RKO (cell line): ENCODE measurements at places on chromosomes 7 and 10.

DNA sequence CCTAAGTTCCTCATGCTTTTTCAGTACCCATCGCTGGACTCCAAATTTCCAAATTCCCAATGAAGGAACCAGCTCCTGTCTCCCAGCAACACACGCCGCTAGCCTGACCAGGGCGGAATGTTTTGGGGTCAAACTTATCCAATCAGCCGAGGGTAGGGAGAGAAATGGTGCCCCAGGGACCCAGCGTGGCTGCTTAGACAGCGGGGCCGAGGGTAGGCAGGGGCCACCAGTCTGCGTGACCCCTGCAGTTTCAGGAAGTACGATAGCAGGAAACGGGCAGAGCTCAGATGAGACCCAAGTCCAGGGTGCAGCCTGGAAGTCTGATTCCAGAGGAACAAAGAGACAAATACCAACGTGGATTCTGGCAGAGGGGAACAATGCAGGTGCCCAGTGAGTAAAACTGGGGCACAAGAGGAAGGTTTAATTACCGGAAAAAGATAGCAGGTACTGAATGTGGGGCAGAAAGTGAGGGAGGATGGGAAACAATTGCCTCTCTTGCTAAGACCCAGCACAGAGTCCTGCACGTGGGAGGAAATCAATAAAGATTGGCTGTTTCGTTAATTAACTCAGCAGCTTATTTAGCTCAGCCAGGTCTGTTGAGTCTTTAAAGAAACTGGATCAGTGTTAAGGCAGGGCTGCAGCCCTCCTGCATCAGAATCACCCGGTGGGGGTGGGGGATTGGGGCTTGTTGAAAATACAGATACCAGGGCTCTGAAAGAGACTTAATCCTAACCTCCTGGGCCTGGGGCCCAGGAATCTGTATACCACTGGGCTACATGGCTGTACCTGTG, 50.4 kb upstream of the NFE2L3 start:
- DNase-seq: no peak

DNA sequence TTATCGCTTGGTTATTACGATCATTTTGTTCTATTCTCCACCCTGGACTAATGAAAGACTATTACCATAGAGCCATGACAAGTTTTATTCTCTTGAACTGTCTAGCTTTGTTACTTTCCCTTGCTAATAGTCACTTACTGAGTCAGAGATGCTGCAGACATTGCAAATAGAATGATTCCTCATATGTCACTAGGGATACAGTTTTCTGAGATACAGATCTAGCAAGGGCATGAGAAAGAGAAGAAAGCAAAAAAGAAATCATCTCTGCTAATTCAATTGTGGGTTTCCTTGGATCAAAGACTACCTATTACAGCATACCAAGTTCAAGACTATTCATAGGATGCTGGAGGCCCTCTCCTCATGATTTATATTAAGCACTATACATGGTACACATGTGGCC, 204.3 kb downstream of the MBL2 start:
- DNase-seq: no peak

- no peak for DNase-seq
Observed at GRCh38 chr7:4745971-4746919, 29.2 kb upstream of the AP5Z1 start.

DNA sequence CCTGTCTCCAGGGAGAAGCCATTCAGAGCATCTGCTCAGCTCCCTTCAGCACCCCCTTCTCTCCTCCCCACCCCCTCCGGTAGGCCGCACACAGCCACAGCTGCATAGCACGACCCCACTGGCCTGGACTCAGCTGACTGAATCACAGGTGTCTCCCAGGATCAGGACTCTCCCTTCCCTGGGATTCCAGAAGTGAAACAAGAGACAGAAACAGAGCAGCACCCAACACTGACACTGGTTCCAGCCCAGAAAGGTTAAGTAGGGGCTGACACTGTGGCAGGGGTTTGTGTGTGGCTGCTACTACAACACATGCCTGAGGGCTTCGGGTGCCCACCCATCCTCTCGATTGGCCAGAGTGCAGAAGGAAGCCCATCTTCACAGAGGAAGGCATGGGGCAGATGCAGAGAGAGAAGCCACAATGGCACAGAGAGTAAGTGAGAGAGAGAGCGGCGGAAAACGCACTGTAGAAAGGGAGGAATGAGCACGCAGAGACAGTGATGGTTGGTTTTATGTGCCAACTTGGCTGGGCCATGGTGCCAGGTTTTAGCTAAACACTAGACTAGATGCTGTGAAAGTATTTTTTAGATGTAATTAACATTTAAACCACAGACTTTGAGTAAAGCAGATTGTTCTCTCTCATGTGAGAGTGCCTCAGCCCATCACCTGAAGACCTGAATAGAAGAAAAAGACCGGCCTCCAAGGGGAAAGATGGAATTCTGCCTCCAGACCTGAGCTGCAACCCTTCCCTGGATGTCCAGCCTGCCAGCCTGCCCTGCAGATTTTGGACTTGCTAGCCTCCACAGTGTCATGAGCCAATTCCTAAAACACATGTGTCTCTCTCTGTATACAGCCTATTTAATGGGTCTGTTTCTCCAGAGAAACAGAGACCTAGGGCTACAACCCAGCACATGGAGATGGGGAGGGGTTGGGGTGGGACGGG, 107.5 kb downstream of the GRB10 start:
- DNase-seq: no peak

DNA sequence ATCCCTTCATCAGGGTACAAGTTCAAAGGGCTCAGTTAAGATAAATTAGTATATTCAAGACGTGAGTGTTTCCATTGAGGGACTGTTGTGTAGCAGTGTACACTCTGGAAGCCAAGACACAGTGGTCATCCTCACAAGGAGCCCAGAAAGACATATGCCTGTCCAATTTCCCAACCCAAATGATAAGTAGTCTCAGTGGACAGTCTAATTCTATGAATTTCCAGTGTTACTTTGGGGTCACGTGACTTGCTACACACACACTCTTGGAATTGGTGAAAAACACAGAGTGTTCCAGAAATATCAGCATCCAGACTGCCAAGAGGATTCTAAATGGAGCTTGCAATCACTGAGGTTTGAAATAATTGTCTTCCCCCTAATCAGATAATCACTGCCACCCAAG, 365.1 kb downstream of the WDR11 start:
- DNase-seq: no peak

DNA sequence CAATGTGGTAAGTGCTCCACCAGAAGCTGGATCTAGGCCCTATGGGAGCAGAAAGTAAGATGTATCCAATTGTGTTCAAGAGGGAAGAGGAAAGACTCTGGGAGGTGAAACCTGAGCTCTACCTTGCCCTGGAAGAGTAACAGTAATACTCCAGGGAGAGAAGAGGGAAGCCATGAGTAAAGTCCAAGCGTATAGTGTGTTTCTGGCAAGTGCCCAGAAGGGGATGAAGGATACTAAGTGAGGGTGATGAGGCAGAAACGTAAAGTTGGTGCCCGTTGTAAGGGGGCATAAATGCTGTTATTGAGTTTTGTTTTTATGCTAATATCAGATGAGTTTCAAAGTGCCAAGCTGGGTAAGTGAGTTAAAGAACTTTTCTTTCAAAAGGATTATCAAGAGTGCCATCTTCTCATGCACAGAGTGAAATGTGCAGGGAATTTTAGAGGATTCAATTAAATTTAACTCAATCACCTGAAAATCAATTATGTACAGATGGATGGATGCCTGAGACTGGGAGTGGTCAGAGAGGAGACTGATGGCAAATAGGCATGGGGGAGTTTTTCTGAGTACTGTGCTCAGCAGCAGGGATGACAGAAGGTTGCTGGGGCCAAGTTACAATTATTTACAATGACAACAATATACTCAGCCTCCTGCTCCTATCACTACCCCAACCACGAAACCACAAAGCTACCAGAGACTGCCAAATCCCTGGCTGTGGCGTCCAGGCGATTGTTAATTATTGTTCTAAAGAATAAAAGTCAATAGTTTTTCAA, 123.3 kb upstream of the LAMB4 start:
- no peak for DNase-seq

GRCh38 chr7:16773326-16773725, 19.8 kb downstream of the TSPAN13 start:
- DNase-seq: no peak

- DNase-seq: no peak
Observed at GRCh38 chr7:64599359-64599758, 36.5 kb upstream of the ZNF680 start.

DNA sequence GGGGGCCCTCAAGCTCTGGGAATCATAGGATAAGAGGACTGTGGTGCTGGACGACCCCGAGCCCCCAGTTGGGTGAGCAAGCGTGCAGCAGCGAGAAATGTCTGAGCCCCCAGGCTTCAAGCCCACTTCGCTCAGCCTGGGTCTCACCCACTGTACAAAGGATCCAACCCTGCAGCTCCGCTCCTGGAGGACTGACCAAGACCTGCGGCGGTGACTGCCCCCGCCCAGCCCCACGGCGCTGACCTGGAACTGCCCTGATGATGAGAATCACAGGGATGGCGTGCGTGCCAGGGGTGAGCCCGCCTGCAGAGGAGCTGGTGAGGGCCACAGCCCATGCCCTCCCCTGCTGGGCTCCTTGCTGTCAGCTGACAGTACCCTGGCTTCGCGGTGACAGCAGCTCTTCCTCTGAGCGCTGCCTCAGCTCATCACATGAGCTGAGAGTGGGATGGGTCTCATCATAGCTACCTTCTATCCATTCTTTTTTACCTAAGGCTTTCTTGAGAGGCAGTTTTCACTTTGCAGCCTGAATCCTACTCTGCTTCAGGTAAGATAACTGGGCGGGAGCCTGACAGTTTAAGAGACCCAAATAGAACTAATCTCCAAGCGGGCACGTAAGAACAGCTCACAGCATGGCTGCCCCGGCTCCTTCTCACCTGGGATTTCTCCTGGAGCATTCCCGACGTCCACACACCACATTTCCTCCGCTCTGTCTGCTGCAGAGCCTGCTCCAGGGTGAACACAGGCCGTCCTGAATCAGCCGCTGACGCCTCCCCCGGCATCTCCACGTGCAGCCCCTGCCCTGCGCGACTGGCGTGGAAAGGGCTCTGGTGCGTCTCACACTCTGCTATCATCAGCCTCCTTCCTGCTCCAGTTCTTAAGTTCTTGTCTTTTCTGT, 329.9 kb downstream of the PTPRN2 start:
- no peak for DNase-seq

DNA sequence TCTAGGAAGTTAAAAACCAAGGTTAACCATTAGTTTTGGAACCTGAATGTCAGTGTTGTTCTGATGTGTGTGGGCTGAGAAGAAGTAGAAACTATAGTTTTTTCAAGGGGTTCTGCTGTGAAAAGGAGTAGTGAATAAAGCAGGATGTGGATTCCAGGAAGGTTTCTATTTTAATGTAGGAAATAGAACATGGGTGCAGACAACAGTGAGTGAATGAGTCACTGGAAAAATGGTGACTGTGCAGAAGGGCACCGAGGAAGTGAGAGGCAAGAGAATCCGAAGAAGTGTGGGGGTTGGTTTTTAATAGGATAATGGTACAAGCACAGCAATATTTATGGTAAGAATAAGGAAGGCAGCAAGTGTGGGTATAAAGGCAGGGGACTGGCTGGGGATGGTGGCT, 120.4 kb downstream of the ARHGAP21 start:
- peak; percentile 39 for DNase-seq

DNA sequence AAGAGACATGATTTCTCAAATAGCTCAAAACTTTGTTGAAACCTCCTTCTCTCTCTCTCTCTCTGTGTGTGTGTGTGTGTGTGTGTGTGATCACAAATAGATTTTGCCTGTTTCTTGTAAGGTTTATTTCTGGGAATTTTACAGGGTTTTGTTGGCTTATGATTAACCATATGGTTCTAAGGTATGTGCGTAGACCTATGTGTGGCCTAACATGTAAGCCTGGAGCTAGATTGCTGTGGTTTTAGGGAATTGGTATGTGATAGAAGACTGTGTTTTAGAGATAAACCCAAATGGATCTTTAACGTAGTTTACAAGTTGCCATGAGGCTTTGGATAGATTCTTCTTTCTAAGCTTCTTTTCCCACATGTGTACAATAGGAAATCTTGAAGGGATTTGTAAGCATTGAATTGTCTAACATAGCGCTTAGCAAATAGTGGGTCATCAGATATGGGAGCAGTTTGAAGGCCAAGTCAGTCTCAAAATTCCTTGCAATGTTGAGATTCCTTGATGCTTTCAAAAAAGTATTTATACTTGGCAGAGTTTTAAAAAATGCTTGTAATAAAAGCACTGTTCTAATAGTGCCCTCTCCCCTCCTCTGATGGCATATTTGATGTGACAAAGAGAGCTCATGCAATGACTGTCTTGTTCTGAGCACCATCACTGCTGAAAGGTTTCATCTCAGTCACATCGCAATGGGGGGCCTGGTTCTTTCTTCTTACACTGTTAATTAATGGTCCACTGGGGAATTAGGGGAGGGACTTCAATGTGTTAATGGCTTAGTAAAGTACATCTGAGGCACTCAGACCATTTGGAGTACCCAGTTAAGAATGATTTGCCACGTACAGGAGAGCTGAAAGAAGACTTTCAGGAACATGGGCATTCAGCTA, 118.2 kb downstream of the SNX10 start:
- DNase-seq: no peak

GRCh38 chr7:37729181-37729580, 45.6 kb downstream of the GPR141 start:
- DNase-seq: no peak

DNA sequence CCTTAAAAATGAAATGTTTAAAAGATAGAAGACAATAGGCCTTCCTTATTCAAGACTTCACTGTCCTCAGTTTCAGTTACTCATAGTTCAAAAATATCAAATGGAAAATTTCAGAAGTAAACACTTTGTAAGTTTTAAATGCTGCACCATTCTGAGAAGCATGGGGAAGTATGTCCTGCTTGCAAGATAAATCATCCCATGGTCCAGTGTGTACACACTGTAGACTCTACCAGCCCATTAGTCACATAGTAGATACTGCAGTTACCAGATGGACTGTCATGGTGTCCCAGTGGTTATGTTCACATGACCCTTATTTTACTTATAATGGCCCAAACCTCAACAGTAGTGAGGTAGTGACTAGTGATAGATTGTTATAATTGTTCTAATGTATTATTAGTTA, 69.5 kb downstream of the PTPN12 start:
- DNase-seq: no peak

DNA sequence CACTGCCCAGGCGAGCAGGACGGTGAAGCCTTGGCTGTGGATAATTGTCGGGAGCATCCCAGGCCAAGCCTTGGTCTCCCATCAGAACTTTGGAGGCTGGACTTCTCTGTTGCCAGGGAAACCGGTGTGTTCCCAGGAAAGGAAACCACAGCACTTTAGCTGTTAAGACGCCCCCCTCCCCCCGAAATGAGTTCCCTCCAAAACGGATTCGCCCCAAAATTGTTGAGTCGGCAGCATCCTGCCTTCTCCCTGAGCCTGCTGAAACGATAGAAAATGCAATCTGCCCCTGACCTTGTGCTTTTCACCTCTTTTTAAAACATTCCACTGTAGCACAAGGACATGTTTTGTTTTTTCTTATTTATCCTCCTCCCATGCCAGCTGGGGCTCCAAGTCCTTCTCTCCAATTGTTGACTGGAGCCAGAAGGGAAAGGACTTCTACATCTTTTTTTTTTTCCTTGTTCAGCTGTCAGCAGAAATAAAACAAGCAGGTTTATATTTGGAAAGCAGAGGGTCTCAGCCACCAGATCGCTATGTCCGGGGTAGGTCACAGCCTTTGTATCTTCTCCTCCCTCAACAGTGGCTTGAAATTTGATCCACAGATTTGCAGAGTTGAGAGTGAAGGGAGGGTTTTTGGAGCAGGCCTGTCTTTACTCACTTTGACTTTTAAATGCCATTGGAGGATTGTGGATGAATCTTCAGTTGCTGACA, 116.5 kb downstream of the ZMIZ1 start:
- no peak for DNase-seq
